Activated T-helper 17 cell treated with anti-CD3 and anti-CD28 coated beads, Interleukin-2, amount 50 U/mL, for 72 hours (primary cell): ENCODE measurements at places on chromosomes 5 and 9. TPM values are rescaled to one million over a fixed set of nuclear protein-coding genes. Genes with fewer than 3 reads are reported as not detected.
A peak's percentile ranks its signal among the peaks of the same experiment; 100 is the strongest.

GRCh38 chr5:72234265-72234700, 85.8 kb downstream of the MRPS27 start:
- ATAC-seq = peak; percentile 98

GRCh38 chr5:44199408-44199807, 189.8 kb downstream of the FGF10 start:
- ATAC-seq = no peak

GRCh38 chr9:740221-740620, 101.3 kb upstream of the DMRT1 start:
- no peak for ATAC-seq

PCDH12 gene
- 4.3 TPM for total RNA-seq

PITX1 gene
- not detected for total RNA-seq
